ENCODE measurements at places on chromosomes 3 and 15.

DNA sequence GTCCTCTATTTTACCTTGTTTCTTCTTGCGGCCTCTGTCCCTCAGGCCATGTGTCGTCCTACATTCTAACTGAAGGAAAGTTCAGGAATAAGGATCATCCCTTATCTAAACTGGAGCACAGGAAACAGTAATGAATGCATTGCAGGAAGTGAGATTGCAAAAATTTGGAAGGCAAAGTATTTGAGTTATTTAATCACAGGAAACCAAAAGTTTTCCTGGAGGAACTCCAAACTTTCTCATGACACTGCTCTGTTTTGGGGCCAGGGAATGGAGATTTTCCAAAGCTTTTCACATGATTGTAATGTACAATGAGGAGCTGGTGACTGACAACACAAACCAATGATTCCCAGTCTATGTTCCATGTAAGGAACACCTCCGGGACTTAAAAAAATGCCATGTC lies 57.8 kb upstream of the PLSCR4 start:
- H3K4me1 ChIP-seq: no peaks in the 10 kb centered on the region
- H3K27me3 ChIP-seq: no peaks in the 10 kb centered on the region
- no peak for DNase-seq

- no peak overlapping the region for H3K4me3 ChIP-seq
- H3K27me3 ChIP-seq: no peaks in the 10 kb centered on the region
- DNase-seq: no peak
- no peaks in the 10 kb centered on the region for H3K4me1 ChIP-seq
These were observed 110.6 kb upstream of the TNFAIP8L3 start for GRCh38 chr15:51205050-51205975.

DNA sequence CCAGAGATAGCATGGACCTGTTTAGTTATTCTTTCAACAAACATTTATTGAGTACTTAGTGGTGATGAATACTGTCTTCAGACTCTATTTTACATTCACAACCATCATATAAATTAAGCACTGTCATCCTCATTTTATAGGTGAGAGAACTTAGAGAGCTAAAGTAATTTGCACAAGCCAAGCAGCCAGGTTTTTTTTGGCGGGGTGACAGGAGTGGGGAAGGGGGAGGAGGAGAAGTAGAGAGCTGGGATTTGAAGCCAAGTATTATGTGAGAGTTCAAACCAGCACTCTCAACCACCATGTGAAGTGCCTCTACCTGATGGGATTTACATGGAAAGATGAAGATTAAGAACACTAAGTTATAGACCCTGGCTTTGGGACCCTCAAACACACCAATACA lies 547.4 kb upstream of the IL12A start:
- H3K4me3 ChIP-seq: no peak overlapping the region
- H3K27me3 ChIP-seq: no peaks in the 10 kb centered on the region
- no peaks in the 10 kb centered on the region for H3K4me1 ChIP-seq
- no peaks in the 10 kb centered on the region for H3K36me3 ChIP-seq
- DNase-seq: no peak

DNA sequence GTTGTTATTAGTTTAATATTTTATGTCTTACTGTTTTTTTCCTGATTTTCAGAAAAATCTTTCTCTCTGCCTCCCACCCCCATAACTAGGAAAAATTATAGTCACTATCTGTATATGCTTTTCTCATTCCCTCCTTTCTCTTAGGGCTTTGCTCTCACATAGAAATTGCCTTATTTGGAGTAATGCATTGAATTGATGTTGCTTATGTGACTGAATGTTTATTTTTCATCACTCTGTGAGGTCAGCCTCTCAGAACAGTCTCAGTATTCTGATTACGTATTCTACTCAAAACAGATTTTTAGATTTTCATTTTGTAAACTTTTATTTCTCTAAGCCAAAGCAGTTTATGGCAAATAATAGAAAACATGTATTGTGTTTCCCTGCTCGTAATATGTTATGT lies 121.0 kb downstream of the SLMAP start:
- no peak overlapping the region for H3K4me3 ChIP-seq
- no peak overlapping the region for H3K27ac ChIP-seq
- no peaks in the 10 kb centered on the region for H3K36me3 ChIP-seq
- no peaks in the 10 kb centered on the region for H3K27me3 ChIP-seq
- no peaks in the 10 kb centered on the region for H3K4me1 ChIP-seq

GRCh38 chr15:70450142-70450443 lies 313.3 kb downstream of the UACA start:
- no peaks in the 10 kb centered on the region for H3K36me3 ChIP-seq
- H3K4me3 ChIP-seq: no peak overlapping the region
- H3K4me1 ChIP-seq: peaks cover 39% of the 10 kb centered on the region
- no peak for DNase-seq
- no peaks in the 10 kb centered on the region for H3K27me3 ChIP-seq

DNA sequence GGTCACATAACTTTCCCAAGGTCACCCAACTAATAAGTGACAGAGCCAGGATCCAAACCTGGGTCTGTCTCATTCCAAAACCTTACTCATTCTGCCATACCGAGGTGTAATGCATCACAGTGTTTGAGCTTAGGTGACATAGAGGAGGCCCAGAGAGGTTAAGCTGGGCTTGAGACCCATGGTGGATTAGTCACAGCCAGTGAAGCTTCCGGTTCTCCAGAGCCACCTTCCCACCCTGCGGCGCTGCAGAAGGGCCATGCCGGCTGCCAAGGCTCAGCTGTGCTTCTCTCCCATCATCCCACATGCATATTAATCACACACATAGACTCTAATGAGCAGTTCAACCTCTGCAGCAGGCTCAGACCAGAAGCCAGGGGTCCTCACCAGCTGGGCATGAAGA lies 42.2 kb downstream of the SPSB4 start:
- no peak overlapping the region for H3K27ac ChIP-seq
- no peaks in the 10 kb centered on the region for H3K27me3 ChIP-seq
- no peaks in the 10 kb centered on the region for H3K4me1 ChIP-seq
- no peaks in the 10 kb centered on the region for H3K36me3 ChIP-seq
- H3K4me3 ChIP-seq: no peak overlapping the region

DNA sequence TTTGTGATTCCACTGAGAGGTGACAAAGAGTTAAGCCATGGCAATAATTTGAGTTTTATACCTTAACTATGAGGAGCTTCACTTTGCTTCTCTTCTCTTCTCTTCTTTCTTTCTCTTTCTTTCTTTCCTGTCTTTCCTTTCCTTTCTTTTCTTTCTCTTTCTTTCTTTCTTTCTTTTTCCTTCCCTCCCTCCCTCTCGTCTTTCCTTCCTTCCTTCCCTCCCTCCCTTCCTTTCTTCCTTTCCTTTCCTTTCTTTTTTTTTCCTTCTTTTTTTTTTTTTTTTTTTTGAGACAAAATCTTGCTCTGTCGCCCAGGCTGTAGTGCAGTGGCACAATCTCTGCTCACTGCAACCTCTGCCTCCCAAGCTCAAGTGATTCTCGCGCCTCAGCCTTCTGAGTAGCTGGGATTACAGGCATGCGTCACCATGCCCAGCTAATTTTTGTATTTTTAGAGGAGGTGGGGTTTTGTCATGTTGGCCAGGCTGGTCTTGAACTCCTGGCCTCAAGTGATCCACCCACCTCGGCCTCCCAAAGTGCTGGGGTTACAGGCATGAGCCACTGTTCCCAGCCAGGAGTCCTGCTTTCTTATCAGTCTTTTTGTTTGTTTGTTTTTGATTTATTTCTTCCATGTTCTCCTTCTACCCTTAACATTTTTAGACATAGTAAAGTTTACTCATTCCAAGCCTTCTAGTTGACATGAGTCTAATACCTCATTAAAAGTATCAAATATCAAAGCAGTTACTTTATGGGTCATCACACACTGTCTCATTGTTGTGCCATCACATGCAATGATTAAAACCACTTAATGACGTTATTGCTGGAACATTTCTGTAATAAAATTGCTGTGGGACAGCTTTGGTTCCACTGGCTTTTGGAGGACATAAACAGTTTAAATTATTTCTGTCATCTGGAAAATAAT lies 29.9 kb downstream of the SLC49A4 start:
- H3K27me3 ChIP-seq: no peaks in the 10 kb centered on the region

DNA sequence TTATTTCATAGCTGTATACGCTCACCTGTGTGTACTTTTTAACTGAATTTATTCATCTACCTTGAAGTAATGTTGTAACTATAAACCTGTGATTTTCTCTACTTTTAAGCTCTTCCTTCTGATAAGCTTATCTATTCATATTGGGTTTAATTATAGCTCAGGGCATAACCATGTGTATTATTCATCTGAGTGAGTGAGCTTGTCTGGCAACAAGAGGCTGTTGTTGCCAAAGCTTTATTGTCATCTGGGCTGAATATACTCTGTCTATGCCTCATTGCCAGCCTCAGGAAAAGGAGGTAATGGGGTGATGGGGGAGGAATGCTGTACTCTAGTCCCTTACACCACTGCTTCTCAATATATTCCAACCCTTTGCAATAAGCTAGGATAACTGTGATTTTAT lies 292.4 kb downstream of the UBE2E2 start:
- H3K36me3 ChIP-seq: no peaks in the 10 kb centered on the region
- no peak overlapping the region for H3K4me3 ChIP-seq
- H3K27me3 ChIP-seq: no peaks in the 10 kb centered on the region
- no peaks in the 10 kb centered on the region for H3K4me1 ChIP-seq
- no peak for DNase-seq

DNA sequence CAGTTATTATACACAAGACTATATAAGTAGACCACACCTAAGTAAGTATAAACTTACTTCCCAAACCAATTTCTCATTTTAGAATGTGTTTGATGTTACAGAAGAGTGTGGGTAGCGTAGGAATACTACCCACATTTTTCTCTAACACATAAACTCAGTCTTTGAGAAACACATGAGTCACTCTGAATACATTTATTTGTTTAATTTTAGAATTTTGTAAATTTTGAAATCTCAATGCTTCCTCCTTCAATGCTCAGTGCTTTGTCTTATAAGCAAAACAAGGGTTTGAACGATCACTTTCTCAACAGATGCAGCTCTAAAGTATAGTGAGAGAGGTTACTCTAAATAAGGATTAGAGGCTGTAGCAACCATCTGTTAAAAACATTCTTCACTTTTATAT lies 700.8 kb downstream of the SI start:
- H3K36me3 ChIP-seq: no peaks in the 10 kb centered on the region
- no peak overlapping the region for H3K4me3 ChIP-seq
- no peaks in the 10 kb centered on the region for H3K4me1 ChIP-seq
- no peak overlapping the region for H3K27ac ChIP-seq
- DNase-seq: no peak
- no peaks in the 10 kb centered on the region for H3K27me3 ChIP-seq

- no peaks in the 10 kb centered on the region for H3K27me3 ChIP-seq
- no peak for DNase-seq
- no peaks in the 10 kb centered on the region for H3K36me3 ChIP-seq
- H3K27ac ChIP-seq: no peak overlapping the region
- no peak overlapping the region for H3K4me3 ChIP-seq
- no peaks in the 10 kb centered on the region for H3K4me1 ChIP-seq
These were observed 54.1 kb downstream of the RORA start for GRCh38 chr15:61175024-61175423.

DNA sequence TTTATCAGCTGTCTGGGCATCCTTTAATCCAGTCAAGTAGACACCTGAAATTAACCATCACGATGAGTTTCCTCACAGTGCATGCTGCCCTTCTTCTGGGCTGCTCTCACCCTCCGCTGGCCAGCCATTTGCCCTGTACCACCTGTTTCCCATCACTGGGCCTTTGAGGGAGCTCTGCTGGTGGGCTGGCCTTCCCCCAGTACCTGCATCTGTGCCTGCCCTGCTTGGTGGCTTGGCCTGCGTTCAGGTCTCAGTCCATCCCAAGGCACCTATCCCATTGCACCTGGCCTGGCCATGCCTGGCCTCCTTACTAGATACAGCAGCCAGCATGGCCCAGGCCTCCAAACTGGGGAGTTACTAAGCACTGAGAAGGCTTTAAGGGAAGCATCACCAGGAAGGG lies 413.2 kb downstream of the NTRK3 start:
- no peaks in the 10 kb centered on the region for H3K4me1 ChIP-seq
- H3K27me3 ChIP-seq: no peaks in the 10 kb centered on the region
- no peak for DNase-seq
- H3K36me3 ChIP-seq: no peaks in the 10 kb centered on the region
- H3K4me3 ChIP-seq: no peak overlapping the region

GRCh38 chr15:48924528-48925393 lies 39.0 kb downstream of the SHC4 start:
- no peaks in the 10 kb centered on the region for H3K4me1 ChIP-seq
- H3K36me3 ChIP-seq: no peaks in the 10 kb centered on the region
- H3K4me3 ChIP-seq: no peak overlapping the region
- H3K27me3 ChIP-seq: no peaks in the 10 kb centered on the region

DNA sequence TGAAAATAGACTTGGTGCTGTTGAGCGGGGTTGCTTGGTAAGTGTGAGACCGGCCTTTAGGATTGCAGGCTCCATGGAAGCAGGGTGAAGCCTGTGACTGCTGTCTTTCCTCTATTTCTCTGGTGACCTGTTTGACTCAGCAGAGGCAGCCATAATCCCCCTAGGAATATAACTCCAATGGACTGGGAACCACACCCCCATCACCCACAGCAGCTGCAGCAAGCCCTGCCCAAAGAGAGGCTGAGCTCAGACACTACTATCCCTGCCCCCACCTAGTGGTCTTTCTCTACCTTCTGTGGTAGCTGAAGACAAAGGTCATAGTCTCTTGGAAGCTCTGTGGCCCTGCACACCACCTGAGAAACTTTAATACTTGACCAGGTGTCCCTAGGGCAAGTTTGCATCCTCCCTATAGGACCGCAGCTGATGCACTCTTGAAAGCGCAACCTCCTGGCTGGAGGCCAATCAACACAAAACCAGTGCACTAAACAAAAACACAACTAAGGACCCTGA lies 133.6 kb upstream of the MRPL3 start:
- H3K36me3 ChIP-seq: no peaks in the 10 kb centered on the region
- no peaks in the 10 kb centered on the region for H3K27me3 ChIP-seq
- no peak for DNase-seq
- no peaks in the 10 kb centered on the region for H3K4me1 ChIP-seq

- no peaks in the 10 kb centered on the region for H3K4me1 ChIP-seq
- no peaks in the 10 kb centered on the region for H3K36me3 ChIP-seq
- H3K27me3 ChIP-seq: no peaks in the 10 kb centered on the region
- no peak overlapping the region for H3K27ac ChIP-seq
These were observed 43.7 kb upstream of the PRICKLE2 start for GRCh38 chr3:64268926-64269325.

DNA sequence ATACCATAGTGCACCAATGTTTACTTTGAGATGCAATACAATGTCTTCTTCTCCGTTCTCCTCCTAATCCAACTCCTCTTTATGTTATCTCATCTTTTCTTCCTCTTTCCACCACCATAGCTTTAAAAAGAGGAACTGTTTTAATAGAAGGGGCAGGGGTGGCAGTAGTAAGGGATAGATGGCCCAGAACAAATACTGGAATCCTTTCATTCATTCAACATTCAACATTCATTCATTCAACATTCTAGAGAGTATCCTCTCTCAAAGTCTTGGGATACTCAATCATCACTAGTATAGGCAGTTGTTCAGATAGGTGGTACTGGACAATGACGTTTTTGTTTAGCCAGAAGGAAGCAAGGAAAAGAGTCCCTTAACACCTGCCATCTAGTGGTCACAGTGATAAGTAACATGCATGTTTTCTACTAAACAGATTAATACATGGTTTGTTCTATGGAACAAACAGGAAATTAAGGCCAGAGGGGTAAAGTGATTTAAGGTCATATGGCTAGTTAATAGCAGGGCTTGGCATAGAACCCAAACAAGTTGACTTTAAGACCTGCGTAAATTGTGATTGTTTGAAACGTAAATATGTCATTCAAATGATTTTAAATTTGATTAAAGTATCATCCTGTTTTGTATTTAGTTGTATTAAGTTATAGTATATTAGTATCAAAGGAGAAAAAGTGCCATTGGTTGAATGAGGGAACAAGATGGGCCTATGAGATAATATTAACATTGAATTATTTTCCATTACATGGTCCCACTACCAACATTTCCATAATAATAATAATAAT lies 26.9 kb upstream of the EHHADH start:
- H3K27ac ChIP-seq: no peak overlapping the region
- H3K27me3 ChIP-seq: no peaks in the 10 kb centered on the region
- no peak overlapping the region for H3K4me3 ChIP-seq
- H3K36me3 ChIP-seq: no peaks in the 10 kb centered on the region

All from effector memory CD4-positive, alpha-beta T cell (primary cell).